NCI-H187 treated with DMSO at 0.1 percent for 48 hours (cell line): ENCODE measurements at places on chromosomes 1 and 21.

DNA sequence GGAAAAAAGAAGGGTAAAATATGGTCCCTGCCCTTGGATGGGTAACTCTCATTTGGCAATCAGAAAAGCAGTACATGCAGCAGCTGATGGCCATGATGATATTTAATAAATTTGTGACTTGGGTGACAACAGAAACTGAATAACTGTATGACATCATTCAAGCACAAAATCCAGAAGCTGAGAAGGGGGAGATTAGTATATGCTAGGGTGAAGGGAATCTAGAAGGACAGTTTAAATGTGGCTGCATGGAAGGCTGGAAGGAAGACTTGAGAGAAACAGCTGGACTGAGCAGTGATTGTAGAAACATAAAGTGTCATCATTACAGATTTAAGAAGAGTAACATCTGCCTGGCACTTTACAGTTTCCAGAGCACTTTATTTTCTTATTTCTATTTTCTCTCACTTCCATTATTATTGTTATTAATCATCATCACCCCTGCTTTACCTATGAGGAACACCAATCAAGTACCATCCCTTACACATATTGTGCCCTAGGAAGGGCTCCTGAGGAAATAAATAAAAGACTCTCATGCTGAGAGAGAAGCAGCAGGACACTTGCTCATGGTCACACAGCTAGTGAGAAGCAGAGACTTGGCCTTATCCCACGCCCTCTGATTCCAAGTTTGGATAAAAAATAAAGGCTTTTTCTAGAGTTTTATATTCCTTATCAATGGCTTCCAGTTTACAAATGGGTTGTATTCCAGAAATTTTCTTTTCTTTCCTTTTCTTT is 207.2 kb downstream of the PBX1 start:
- DNase-seq: no peak

- no peak for DNase-seq
These were observed 21.1 kb upstream of the CDK18 start for GRCh38 chr1:205483372-205483771.

- no peak for DNase-seq
These were observed 47.9 kb upstream of the BCAR3 start for GRCh38 chr1:93729502-93729901.

DNA sequence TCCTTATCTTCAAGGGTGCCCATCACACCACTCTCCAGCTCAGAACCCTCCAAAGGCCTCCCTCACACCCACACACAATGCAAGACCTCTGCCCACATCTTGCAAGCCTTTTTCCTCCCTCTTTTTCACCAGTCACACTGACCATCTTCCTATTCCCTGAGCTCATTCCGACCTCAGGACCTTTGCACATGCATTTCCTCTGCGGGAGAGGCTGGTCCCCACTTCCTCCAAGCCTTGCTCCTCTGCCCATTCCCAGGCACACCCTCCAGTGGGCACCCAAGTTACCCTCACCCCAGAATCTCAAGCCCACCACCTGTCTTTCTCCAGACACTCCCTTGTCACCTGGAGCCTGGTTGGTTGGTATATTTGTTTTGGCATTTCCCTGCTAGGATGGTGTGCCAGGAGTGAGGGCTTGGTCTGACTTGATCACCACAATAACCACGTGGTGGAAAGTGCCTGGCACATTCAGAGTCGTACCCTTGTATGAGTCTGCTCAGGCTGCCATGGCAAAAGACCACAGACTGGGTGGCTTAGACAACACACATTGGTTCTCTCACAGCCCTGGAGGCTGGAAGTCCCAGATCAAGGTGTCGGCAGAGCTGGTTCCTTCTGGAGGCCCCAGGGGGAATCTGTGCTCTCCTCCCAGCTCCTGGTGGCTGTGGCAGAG is 13.2 kb downstream of the MX2 start:
- no peak for DNase-seq

DNA sequence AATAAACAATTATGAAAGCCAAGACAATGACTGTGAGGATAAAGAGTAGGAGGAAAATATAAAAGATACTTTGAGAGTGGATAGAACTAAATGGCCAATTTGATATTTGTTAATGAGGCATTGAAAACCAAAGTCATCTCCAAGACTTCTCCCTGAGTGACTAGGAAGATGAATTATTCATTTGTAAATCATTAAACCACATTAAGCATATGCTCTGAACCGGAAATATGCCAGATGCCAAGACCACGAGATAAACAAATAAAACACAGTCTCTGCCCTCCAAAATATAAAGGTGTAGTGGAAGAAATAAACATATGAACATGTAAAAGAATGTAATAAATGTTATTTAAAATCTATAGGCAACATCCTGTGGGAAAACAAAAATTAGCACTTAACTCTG is 78.8 kb downstream of the MRPL39 start:
- DNase-seq: no peak

- DNase-seq: no peak
These were observed 610.1 kb upstream of the NEGR1 start for GRCh38 chr1:72892461-72892860.

- DNase-seq: no peak
These were observed at the start of gene CD84 for GRCh38 chr1:160579216-160579701. Gene CD84, minus strand, starts transcription at chr1:160579496. Its CDS starts 59 bp downstream, at chr1:160579437.

DNA sequence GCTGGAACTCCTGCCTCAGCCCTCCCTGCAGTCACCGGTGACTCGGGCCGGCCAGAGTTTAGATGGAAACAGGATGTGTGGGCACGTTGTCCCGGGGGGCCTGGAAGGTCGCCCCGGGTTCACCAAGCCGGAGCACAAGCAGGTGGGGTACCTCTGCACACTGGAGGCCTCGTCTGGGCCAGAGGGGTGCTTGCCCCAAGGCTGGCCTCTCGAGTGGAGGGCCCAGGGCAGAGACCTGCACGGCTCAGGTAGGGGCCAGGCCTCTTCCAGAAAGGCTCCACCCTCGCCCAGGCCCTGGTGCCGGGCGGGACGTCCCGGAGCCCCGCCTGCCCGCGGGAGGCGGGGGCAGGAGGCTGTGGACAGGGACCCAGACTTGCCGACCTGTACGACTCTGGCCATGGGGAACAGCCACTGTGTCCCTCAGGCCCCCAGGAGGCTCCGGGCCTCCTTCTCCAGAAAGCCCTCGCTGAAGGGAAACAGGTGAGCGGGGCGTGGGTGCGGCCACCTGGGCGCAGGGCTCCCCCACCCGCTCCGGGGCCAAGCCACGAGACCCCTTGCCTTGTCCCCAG is at the start of gene PLEKHN1:
Gene PLEKHN1, plus strand, starts transcription at position 348 of the 569 bp plus-strand sequence. Its CDS starts 50 bp downstream, at position 398.
- DNase-seq: no peak

DNA sequence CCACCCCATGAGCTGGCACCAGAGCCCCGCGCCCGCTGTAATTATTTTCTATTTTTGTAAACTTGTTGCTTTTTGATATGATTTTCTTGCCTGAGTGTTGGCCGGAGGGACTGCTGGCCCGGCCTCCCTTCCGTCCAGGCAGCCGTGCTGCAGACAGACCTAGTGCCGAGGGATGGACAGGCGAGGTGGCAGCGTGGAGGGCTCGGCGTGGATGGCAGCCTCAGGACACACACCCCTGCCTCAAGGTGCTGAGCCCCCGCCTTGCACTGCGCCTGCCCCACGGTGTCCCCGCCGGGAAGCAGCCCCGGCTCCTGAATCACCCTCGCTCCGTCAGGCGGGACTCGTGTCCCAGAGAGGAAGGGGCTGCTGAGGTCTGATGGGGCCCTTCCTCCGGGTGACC is 19.1 kb downstream of the RNF223 start:
- no peak for DNase-seq

- DNase-seq: no peak
These were observed 30.0 kb upstream of the IRF2BP2 start for GRCh38 chr1:234639961-234640360.

DNA sequence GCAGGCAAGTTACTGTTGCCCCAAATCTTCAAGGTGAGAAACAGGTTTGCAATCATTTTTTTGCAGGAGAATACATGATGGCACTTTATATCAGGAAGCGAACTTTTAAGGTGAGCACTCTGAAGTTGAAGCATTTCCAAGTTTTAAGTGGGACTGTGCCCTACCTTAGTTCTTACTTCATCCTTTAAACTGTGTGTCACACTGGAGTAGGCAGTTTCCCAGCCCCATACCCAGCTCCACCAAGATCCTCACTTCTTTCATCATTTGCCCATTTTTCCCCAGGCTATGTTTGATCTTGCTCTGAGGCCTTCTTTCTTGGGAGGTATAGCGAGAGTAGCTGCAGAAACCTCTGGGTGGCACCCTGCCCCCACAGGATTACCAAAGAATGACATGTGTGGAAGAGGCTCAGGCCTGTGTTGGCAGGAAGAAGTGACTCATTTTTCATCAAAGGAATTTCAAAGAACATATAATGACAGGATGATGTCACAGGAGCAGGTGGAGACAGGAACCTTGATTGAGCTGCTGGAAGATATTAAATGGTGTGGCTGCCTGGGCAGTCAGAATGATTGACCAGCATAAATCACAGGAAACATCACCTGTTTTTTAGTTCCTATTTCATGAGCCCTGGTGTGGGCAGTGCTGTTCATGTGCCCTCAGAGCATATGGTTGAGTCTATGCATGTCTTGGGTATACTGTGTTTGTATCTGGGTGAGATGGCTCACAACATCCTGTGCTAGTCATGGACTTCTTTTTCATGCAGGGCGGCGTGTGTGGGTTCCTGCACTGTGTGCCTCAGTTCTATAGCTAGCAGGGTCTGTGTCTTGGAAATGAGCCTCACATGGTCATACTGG is 20.8 kb upstream of the MACF1 start:
- no peak for DNase-seq

GRCh38 chr1:198601936-198602889 is 36.6 kb upstream of the PTPRC start:
- DNase-seq: no peak

DNA sequence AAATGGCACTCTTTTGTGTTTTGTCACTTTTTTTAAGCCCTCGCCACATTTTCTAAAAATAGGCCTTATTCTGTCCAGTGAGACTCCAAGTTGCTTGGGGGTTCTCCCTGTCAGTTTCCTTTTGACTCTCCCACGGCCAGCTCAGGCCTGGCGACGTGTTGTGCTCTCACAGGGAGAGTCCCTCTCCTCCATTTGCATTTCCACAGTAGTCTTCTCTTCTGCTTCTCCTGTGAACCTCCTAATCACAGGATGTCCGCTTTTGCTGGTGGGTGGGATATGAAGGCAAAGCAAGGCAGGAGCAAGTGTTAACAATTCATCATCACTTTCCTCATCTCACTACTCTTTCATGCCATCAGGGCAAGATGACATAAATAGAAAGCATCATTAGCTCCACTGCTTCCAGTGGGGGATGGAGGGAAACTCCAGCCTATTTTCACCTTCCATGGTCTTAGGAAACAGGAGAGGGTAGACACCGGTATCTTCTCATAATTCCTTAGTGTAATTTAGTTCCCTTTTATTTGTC is 99.8 kb downstream of the INTS7 start:
- DNase-seq: no peak

DNA sequence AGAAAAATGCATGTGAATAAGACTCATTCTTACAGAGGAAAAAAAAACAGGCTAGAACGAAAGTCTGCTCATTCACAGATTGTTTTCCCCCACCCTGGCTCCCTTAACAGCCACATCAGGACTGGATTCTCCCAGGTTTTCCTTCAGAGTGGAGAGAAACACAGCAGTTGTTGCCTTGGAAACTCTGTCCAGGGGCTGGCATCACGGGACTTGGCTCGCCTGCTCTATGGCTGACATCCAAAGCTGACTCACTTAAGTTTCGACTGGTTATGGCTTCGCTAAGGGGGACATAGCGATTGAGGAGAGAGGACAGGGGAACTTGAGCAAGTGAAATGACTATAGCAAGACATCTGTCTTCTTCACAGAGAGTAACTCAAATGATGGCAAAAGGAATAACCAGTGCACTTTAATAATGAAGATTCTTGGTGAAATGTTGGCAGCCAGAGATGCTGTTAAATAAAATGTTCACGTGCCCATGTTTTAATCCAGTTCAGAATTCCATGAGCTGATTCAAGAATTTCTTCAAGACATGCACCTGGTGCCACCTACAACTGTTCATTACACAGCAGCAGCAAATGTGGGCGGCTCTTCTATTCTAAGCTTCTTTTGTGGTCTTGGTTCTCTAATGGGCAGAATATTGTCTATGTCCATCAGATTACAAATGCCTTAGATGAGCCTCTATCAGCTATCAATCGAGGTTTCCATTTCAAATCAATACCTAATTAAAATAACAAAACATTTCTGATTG is 21.8 kb downstream of the MIS18A start:
- no peak for DNase-seq

GRCh38 chr1:40861224-40862003 is 749 bp downstream of the CITED4 start:
- DNase-seq: no peak

DNA sequence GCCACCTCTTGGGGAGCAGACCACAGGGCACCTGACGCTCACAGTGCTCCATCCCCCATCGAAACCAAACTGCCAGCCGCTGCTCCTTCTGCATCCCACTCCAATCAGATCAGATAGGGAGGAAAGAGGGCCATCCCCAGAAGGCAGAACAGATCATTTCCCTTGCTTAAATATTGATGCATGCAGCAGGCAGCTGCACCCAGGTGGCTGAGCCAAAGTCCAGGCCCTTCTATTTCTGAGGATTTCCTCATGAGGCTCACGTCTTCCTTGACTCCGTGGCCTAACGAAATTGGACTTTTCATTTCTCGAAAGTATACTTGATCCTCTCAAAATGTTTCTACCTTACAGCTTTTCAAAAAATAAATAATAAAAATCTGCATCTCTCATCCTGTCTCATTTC is 239.2 kb downstream of the ATG4C start:
- no peak for DNase-seq
